ENCODE measurements at places on chromosomes 2 and 18.
A peak's percentile ranks its signal among the peaks of the same experiment; 100 is the strongest.

- no peak for DNase-seq
Observed at GRCh38 chr2:213288913-213289700, 4.8 kb downstream of the SPAG16 start.

DNA sequence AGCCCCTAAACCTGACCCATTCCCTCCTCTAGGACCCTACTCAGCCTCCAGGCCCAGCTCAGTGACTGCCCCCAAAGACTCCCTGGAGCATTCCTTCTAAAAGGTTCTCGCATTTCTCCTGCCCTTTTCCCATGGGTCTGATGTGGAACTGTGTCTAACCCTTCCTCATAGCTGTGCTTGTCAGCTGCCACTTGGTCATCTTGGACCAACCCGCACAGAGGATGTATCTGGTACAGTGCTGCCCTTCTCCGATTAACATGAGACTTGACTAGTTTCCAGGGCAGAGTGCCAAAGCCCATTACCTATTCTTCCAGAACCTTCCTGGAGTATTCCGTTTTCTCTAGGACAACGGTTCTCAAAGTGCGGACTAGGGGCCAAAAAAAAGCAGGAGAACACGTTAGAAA, 518 bp upstream of the NFU1 start:
- DNase-seq = no peak

DNA sequence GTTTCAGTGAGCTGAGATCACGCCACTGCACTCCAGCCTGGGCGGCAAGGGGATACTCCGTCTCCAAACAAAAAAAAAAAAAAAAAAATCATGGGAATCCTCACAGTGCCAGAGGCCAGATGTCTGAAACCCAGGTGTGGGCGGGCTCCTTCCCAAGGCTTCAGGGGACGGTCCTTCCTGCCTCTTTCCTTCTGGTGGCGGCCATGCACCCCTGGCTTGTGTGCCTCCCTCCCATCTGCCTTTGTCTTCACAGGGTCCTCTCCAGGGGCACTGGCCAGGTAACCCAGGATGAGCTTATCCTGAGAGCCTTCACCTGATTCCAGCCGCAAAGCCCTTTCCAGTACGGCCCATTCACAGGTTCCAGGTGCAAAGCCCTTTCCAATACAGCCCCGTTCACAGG, 40.9 kb upstream of the GPC1 start:
- no peak for DNase-seq

- DNase-seq = no peak
Observed at GRCh38 chr2:64506686-64507085, 17.4 kb upstream of the AFTPH start.

DNA sequence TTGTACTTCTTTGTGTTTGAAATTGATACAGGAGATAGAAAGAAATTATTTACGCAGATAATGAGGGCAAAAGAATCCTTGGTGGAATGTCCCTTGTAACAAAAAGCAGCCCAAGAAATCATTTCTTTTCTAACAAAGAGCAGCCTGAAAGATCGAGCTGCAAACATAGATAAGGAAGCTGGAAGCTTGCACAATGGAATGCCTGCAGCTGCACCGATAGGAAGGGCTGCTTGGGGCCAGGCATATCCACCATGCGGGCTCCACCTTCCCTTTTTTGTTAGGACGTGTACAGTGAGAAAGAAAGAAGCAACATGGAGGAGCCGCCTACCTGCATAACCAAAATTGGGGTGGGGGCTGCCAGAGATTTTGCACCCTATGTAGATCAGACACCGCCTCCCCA, 568.7 kb downstream of the METTL4 start:
- DNase-seq = no peak

DNA sequence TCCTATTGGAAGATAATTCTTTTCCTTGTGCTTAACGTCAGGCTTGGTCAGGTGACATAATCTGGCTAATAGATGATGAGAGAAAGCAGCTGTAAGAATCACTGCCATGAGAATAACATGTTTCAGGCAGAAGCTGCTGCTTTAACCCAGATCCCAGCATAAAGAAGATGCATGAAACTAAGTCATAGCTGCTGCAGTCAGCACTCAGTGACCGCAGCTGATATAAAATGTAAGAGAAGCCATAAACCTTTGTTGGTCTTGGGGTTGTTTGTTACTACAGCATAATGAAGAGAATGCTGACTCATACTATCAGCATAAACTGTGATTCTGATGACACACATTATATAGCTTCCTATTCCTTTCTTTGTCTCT, 274.3 kb upstream of the TRIB2 start:
- no peak for DNase-seq

DNA sequence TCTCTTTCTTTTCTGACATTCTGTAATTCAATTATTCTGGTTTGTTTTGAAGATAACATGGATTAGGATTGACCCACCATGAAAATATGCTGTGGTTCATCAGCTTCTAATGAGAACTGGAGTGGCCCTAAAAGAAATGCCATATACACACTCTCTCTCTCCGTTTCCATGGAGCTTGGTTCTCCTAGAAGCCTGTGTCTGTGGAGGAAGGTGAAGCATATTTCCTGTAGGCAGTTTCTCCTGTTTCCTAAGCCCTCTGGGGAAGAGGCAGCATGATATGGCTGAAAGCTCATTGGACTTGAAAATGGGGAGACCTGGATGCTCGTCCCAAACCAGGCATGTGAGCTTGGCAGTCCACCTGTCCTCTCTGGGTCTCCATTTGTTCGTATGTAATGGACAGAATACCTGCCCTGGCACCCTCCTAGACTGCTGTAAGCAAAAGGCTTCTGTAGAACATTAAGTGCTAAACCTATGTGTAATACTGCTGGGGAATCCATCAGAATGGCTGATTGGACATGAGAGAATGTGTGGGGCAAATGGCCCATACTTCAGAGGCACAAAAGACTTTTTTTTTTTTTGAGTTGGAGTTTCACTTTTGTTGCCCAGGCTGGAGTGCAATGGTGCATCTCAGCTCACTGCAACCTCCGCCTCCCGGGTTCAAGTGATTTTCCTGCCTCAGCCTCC, 75.3 kb upstream of the PPP1CB start:
- no peak for DNase-seq

GRCh38 chr2:68039317-68039716, 23.5 kb downstream of the C1D start:
- DNase-seq = no peak

- peak; percentile 4 for DNase-seq
Observed at GRCh38 chr18:50879302-50880118, 592 bp downstream of the ME2 start.

GRCh38 chr2:30764021-30764800, 43.0 kb downstream of the CAPN13 start:
- DNase-seq = no peak

DNA sequence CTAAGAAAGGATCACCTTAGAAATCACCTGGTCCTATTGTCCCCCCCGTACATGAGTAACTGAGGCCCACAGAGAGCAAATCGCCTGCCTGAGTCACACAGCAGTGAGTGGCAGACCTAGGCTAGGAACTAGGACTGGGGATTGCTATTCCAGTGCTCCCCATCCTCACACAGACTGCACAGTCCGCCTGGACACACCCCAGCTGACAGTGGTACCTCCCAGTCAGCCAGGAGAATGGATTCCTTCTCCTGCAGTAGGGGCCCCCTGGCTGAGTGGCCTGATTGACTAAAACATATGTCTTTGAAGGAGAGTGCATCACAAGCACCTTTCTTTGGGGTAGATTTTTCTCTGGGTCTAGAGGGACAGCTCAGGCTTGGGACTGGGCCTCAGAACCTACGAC, 32.4 kb upstream of the SLC35F6 start:
- DNase-seq = no peak

Data from stimulated activated CD8-positive, alpha-beta memory T cell treated with anti-CD3 and anti-CD28 coated beads, Interleukin-15, amount 100 ng/mL, for 48 hours (primary cell).